Activated T-cell treated with anti-CD3 and anti-CD28 coated beads for 4 hours (primary cell): ENCODE measurements at places on chromosomes 4 and X.

GRCh38 chr4:46586566-46586965, 196.6 kb upstream of the GABRA2 start:
- no peak for DNase-seq

DNA sequence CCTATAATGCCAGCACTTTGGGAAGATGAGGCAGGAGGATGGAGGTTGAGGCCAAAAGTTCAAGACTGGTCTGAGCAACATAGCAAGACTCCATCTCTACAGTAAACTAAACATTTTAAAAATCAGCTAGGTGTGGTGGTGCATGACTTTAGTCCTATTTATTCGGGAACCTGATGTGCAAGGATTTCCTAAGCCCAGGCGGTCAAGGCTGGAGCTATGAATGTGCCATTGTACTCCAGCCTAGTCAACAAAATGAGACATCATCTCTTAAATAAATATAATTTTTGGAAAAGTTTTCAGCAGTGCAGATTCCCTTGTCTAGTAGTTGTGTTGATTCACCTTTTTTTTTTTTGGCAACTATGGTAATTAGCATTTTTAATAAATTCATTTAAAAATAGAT, 928.7 kb upstream of the PRKX start:
- no peak for DNase-seq

- DNase-seq, result no peak
These were observed 312.1 kb downstream of the PPP1R2C start for GRCh38 chrX:42465821-42466220.

- no peak for DNase-seq
These were observed 28.3 kb downstream of the USO1 start for GRCh38 chr4:75752637-75753036.

DNA sequence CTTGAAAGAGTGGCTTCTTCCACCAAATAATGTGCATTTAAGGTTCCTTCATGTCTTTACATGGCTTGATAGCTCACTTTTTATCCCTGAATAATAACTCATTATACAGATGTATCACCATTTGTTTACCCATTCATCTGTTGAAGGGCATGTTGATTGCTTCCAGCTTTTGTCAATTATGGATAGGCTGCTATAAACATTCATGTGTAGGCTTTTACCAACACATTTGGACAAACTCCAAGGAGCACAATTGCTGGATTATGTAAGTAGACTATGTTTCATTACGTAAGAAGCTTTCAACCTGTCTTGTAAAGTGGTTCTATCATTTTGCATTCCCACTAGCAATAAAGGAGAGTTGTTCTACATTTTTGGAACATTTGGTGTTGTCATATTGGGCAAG, 2637.0 kb downstream of the PCDH7 start:
- no peak for DNase-seq

GRCh38 chr4:162793004-162793403, 373.7 kb downstream of the NAF1 start:
- no peak for DNase-seq

GRCh38 chr4:40800064-40800463, 50.3 kb downstream of the NSUN7 start:
- no peak for DNase-seq

DNA sequence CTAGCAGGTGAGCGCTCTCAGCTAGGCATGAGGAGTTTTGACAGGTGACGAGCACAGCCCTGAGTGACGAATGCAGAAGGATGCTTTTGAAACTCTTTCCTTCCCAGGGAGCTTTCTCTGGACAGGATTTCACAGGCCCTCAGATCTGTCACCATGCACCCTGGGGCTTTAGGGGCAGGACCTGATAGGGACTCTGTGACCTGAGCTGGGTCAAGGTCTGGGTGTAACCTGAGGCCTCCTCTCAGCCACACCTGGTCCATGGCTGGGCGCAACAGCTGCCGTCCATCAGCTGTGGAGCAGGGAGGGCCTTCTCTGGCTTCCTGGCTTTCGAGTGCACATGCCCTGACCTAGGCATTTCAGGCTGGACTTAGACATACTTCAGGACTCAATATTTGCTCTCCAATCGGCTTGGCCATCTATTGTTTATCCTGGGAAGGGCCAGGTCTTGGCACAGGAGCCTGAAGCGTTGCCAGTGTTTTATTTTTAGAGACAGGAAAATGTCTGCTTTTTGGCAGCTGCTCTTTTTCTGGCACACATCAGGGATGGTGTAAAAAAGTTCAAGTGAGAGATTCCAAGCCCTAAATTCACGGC, 56.4 kb downstream of the C4orf51 start:
- DNase-seq, result no peak

DNA sequence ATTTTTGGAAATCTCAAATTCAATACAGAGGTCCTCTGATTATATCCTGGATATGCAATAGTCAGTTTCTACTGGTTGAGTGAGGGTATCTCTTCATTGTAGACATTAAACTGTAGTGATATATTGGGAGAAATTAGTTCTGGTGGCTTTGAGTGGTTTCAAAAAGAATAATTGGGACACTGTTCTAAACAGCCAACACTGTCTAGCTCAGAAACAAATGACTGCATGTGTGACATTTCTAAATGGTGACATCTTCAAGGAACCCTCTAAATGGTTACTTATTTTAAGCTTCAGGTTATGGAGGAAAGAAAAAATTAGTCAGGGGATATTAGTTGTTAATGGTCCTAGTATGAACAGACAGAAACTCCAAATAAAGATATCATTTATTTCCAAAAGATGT, 186.2 kb downstream of the LARP7 start:
- DNase-seq, result no peak

DNA sequence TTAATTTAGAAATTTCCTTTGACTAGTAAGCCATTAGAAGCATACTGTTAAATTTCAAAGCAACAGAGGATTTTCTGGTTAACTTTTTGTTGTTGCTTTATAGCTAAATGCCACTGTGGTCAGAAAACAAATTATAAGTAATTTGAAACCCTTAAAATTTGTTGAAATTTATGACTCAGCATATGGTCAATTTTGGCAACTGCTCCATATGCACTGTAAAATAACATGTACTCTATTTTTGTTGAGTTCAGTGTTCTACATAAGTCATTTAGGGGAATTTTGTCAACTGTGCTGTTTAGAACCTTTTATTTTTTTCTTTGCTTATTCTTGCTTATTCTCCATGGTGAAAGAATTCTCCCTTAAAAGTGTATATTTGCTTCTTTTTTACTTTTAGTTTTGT, 28.6 kb downstream of the SCLT1 start:
- DNase-seq, result no peak

GRCh38 chrX:124441971-124442590, 95.7 kb downstream of the SH2D1A start:
- DNase-seq, result no peak

DNA sequence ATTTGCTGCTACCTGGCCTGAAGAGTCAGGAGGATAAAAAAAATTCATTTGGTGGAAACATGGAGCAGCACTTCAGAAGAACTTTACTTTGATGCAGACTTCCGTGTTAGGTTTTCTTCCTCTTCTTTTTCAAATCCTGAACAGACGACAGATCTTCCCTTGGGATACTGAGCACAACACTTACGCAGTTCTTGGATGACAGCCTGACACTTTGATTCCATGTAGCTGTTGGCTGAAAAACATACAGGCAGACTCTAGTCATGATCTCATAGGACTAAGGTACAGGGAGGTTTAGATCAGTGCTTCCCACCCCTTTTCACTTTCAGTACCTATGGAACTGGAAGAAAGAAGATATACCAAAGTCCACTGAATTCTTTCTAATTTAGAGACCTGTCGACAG, 9.2 kb downstream of the CMC4 start:
- no peak for DNase-seq

DNA sequence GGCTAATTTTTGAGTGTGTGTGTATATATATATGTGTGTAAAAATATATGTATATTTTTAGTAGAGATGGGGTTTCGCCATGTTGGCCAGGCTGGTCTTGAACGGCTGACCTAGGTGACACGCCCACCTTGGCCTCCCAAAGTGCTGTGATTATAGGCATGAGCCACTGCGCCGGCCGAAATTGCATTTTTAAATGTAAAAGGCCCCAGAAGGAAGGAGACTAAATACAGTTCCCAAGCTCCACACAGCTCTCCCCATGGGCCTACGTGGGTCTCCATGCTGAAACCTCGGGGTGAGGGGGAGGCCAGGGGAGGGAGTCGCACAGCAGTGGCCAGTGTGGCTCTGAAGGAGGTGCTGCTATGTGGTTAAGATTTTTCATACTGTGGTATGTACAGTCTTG, 12.8 kb upstream of the CDKN2AIP start:
- DNase-seq, result no peak

GRCh38 chr4:159296061-159296460, 193.2 kb downstream of the RAPGEF2 start:
- no peak for DNase-seq

GRCh38 chr4:15684498-15684897, 2.9 kb downstream of the FAM200B start:
- DNase-seq, result no peak

GRCh38 chrX:118948270-118948669, 26.1 kb upstream of the LONRF3 start:
- no peak for DNase-seq

DNA sequence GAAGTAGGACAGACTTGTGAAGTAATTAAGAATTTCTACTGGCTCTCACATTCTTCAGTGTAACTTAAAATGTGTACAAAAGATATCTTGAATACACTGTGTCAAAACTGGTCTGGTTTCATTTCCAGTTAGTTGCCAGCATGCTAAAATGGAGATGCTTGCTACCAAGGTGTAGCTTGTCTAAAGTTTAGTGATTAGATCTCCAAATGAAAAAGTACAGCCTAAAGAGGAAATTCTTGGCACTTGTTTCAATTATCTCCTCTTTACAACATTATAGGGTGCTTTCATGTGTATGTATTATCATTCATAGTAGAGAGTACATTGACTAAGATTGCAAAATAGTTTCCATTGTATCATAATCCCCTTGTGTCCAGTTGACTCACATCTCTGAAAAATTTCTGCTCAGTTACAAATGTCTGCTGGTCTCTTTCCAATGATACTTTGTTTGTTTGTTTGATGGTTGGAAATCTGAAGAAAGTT, 97.3 kb upstream of the SPRY1 start:
- DNase-seq, result no peak

- no peak for DNase-seq
These were observed 43.2 kb downstream of the PGRMC2 start for GRCh38 chr4:128244379-128244778.

- no peak for DNase-seq
These were observed 245.2 kb upstream of the DIPK2B start for GRCh38 chrX:45445745-45446412.

- no peak for DNase-seq
These were observed 20.1 kb downstream of the SH3TC1 start for GRCh38 chr4:8219236-8219635.

DNA sequence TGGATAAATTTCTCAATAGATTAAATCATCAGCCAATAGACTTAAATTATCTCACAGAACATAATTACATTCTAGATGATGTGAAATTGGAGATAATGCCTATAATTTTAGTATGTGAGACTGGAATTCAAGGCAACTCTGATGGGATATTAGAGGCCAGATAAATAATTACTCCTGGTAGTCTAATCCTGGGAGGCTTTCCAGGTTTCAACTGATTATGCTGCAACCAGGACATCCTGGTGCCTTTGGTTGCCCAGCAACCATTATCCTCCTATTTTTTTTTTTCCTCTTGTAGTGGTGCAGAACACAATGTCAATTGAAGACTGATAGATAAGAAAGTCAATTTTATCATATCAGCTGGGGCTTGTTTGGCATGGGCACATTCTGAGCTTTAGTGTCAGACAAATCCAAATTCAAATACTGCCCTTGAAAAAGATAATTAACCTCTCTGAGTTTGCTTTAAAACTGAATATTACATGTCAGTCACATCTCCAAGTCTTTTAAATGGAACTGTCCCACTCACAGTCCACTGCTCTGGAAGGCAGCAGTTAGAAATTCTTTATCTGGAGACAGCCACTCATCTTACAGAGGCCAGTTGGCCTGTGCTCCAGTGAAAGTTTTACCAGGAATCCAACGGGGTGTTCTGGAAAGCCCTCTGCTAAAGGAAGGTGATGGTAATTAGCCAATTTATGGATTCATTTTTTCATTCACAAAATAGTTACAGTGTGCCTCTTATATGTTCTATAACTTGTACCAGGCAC, 95.3 kb upstream of the GUCY1A1 start:
- no peak for DNase-seq

- no peak for DNase-seq
These were observed 49.2 kb downstream of the MFAP3L start for GRCh38 chr4:169976951-169977350.

GRCh38 chr4:69147334-69147733, 51.1 kb downstream of the UGT2B7 start:
- no peak for DNase-seq

DNA sequence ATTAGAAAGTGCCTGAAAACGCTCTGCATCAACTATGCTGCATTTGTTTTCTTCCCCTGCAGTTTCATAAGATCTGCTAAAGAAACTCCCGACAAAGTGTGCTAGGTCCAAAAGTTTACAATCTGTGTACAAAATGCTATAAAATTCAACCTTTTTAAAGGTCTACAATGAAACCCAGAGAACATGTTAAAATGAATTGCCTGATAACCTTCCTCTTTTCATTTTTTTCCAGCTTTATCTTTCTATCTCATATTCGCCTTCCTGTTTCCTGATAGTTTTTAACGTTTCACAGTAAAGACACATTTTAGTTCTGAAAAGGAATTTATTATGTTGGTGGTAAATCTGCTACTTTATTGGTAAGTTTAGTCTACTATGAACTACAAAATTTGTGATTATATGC, 9.5 kb upstream of the HPGDS start:
- DNase-seq, result no peak

- no peak for DNase-seq
These were observed 4.2 kb downstream of the MID1 start for GRCh38 chrX:10615931-10616774.

- peak; percentile 22 for DNase-seq
These were observed 92.5 kb upstream of the TEX13D start for GRCh38 chrX:124239911-124240310.

- no peak for DNase-seq
These were observed 4.2 kb downstream of the CPEB2 start for GRCh38 chr4:15006416-15007024.

GRCh38 chr4:30727409-30727808, 7.2 kb downstream of the PCDH7 start:
- DNase-seq, result no peak

DNA sequence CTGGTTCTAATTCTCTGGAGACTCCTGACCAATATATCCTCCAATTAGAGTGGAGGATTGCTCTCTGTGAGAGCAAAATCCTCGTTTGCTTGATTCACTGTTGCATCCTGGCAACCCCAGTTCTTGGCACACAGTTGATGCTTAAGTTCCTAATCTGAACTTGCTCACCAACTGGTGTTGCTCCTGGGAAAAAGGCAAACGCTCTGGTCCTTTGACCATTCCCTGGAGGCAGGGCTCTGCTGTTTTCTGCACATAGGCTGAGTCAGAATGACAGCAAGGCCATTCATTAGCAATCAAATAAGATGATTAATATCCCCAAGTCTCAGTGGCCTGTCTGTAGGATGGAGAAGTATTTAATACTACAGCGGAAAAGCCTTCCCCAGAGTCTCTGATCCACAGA, 172.7 kb upstream of the TBC1D9 start:
- no peak for DNase-seq

GRCh38 chr4:10593130-10593529, 91.4 kb downstream of the CLNK start:
- no peak for DNase-seq
